NCI-H1105 (cell line): ENCODE measurements at places on chromosomes 6 and 20.

DNA sequence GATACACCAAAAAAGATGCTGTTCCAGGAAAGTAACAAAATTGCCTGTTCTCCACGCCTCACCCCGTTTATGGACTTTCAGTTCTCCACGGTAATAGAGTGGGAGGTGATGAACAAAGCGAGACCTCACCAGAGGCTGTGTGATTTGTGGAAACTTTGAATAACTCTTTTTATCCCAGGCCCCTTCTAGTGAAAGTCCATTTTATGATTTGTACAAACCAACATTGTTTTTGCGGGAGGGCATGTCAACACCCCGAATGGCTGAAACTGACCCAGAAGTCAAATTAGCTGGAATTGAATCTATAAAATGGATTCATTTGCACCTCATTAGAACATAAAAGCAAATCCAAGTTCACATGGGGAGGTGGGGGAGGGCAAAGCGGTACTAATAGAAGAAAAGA is 517.8 kb downstream of the CDH26 start:
- no peak for DNase-seq

DNA sequence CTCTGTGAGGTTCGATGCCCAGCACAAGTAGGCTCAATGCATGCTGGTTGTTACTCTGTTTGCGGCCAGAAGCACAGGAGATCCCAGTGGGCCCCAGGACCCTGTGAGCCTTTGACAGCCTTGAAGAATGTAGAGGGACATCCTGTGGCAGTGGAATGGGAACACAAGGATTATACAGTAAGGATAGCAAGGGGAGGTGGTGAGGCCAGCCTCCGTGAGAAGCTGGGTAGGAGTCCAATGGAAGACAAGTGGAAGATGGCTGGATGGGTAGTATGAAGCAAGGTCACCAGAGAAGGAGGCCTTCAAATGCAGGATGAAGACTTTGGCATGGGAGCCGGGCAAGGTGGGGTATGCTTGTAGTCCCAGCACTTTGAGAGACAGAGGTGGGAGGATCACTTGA is 622.9 kb upstream of the CDH4 start:
- DNase-seq: no peak

DNA sequence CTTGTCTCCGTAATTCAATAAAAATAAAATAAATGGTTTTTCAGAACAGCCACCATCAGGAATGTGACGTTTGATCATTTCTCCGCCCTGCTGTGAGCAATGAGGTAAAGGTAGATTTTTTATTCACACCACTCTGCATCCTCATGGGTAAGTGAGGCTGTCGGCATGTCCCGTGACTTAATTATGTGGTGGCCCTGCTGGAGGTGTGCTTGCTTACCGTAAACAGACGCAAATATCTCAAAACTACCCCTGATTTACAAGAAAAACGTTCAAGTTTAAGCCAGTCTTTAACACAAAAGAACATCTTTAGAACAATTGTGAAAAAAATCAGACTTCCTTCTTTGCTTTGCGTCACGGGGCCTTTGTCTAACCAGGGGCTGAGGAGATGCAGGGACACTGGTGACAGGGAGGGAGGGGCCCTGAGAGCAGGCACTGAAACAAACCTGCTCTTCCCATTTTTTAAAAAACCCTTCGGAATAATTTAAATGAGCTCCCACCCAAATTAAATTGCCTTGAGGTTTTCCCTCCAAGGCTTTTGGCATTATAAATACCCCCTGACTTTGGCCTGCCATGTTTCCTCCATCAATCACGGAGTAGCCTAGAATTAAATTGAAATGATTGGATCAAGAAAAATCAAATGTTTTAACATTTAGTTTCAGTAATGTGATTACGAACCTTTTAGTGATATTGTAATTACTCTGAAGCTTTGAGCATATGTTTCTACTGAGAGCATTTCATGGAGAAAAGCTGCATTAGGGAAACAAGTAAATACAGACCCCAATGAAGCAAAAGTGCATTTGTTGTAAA is 13.4 kb downstream of the PRKN start:
- no peak for DNase-seq

- no peak for DNase-seq
These were observed 33.3 kb downstream of the GABRR2 start for GRCh38 chr6:89281779-89282246.

DNA sequence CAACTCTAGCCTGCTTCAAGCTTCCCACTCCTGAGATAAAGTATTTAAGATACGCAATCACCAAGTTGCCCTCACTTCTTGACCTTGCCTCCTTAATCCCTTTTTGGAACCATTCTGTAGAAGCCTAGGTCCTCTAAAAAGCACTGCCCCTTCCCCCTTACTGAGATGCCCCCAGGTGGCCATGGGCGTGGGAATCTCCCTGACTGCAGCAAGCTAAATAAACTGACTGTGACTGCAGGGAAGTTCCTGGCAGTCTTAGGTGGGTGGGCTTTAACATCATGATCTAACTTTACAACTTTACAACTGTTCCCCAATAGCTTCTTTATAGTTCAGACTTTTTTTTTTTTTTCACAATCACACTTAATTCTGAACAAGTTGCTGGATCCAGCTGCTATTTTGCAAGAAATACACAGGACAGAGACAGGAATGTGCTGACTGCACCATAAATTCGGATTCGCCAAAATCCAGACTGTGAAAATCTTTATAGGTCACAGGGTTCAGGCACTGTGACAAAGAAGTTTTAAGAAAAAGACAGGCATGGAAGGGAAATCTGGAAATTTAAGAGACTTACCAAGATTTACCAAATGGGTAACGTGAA is 344.2 kb upstream of the SULF2 start:
- DNase-seq: no peak

DNA sequence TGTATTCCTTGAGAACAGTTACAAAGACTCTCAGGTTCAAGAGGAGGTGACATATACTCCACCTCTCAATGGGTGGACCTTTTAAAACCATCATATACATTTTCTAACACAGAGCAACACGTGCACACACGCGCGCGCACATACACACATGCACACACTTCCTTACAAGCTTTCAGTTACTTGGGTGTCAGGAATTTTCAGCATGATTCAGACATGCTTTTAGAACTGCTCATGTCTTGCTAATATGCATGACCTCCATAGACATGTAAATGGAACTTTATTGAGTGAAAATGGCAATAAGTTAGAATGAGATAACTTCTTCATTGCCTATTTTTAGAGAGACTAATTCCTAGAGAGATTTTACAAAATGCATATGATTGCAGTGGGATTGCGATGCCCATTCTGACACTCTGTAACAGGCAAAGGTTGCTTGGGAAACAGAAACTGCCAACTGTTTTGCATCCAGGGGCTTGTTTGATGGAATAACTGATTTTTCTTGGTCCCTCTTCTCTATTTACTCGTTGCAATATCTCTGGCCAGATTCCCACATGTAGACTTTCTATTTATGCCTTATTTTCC is 531.4 kb upstream of the RNF217 start:
- no peak for DNase-seq

- no peak for DNase-seq
These were observed 106.3 kb downstream of the ADTRP start for GRCh38 chr6:11672256-11672655.

- no peak for DNase-seq
These were observed 7.7 kb downstream of the ZNFX1 start for GRCh38 chr20:49270177-49270576.

GRCh38 chr6:15504581-15505350 is 158.1 kb downstream of the DTNBP1 start:
- DNase-seq: peak; percentile 86

- DNase-seq: no peak
These were observed 107.0 kb downstream of the OLIG3 start for GRCh38 chr6:137387096-137387764.

GRCh38 chr20:55386686-55387085 is 618.6 kb downstream of the CBLN4 start:
- no peak for DNase-seq

DNA sequence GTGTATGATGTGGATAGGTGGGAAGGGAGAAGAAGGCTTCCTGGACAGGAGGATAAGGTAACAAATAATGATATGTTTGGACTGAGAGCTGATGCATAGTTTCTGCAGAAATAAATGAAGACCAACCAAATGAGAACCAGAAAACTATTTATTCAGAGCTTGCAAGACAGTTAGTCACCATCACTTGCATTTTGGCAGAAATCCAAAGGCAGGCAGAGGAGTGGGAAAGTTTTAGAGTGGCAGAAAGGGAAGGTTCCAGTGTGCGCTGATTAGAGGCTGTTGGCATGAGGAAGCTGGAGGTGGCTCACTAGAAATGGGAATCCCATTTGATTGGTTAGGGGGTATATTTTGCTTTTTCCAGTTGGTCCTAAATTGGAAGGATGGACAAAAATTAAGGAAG is 13.0 kb upstream of the F13A1 start:
- no peak for DNase-seq

DNA sequence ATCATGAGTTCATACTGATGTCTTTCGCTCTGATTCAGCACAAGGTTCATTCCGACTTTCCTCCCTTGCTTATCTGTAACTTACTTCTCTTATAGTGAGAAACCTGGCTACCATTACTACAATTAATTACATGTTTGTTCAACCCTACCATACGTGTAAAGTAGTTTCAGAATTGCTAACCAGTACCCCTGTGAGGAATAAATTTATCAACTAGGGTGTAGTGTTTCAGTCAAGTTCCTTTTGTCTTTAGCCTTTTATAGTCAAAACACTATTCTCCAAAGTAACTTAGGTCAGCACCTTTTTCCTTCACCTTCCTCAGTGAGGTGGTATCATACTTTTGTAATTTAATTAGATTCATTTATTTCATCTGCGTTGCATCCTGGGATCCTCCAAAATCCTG is 64.9 kb downstream of the MAP3K4 start:
- DNase-seq: no peak

GRCh38 chr6:165245287-165245686 is 64.1 kb downstream of the C6orf118 start:
- DNase-seq: peak; percentile 9

- no peak for DNase-seq
These were observed 50.3 kb downstream of the PRR18 start for GRCh38 chr6:166257911-166258318.

GRCh38 chr20:46690219-46691106 is 1.2 kb upstream of the TP53RK start:
- no peak for DNase-seq

GRCh38 chr20:46366826-46367225 is 39.6 kb downstream of the ELMO2 start:
- DNase-seq: no peak

DNA sequence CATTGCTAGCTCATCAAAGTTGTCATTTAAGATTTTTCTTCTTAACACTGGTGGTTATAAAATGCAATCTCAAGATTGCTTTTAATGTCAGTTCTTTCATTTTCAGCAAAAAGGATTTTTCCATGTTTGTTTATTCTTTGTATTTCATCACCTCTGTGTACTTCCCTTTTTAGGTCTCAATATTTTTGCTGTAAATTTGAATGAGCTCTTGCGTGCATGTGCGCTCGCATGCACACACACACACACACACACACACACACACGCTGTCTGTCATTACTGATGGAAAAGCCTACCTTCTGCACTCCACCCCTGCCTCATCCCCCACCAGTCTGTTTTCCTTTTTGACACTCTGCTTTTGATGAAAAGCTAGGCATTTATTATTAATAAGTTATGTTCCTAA is 85.3 kb upstream of the FYN start:
- DNase-seq: no peak
